ENCODE measurements at places on chromosomes 2 and 18.

DNA sequence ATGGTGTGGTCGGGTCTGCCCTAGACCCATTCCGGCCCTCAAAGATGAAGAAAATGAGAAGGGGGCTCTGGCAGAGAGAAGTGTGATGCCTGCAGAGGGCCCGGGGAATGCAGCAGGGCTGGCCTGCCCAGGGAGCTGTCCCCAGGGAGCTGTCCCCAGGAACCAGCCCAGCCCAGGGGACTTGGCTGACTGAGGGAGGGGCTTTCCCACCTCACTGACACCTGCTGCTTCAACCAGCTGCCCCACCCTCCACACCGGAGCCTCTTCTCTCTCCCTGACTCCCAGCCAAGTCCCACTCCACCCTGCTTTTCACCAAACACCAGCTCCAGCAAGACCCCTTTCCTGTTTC lies 111.2 kb downstream of the STPG4 start:
- DNase-seq: no peak

- DNase-seq: no peak
These were observed 6.1 kb downstream of the ADCY3 start for GRCh38 chr2:24913911-24914310.

DNA sequence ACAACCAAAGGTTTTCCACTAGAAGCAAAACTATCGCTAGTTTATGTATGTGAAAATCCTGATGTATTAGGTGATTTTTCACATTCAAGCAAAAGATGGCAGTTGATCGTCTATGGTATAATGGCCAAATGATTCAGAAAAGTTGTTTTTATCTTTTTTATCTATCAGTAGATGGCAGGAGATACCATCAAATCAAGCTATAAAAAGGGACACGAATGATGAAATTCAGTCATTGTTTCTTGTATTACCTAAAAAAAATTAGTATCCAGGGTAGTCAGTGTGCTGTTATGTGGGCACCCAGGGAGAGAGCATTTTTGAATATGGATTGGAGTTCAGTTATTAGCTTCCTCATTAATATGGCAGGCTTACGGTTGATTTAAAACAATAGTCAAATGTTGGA lies 22.9 kb upstream of the CAVIN2 start:
- DNase-seq: no peak

DNA sequence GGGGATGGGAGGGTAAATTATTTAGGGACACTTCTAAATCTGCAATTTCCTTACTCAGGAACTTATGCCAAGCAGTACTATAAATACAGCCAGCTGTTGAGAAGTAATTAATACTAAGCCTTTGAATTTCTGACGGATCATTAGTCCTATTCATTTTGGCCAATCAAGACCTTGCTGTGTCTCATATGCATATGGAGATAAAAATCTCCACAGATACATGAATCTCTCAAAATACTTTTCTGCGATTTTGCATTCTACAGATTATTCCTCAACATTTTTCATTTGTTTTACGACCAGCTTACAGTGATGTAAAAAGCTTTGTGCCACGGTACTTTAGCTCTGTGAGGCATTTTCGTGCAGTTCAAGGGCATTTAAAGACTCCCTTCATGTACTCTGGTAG lies 16.7 kb downstream of the LANCL1 start:
- no peak for DNase-seq

DNA sequence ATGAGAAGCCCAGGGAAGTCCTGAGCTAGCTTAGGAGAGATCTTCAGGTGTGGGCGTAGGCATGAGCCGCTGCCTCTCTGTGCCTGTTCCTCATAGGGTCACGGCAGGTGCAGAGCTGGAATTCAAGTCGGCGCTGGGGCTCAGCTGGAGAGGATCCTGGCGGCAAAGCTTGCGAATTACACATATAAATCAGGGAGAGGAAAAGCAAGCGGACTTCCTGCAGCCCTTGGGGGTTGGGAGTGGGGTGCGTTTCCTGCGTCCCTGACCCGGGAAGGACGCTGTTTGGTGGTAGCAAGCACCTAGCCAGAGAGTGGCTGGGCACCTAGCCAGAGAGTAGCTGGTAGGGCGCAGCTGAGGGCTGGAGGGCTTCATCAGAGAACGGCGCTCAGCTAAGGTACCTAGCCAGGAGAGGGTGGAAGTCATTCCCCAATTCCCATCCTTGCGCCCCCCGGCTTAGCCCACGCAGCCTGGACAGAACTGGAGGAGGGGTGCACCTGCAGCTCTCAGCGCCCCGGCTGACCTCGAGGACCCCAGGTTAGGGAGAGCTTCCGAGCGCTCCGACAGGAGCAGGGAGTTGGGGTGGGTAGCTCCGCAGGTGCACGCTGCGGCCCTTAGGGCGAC lies 459 bp upstream of the EFR3B start:
- DNase-seq: no peak

GRCh38 chr2:148813603-148814065 lies 61.4 kb upstream of the KIF5C start:
- peak; percentile 82 for DNase-seq

GRCh38 chr2:65452150-65452895 lies 19.9 kb upstream of the SPRED2 start:
- no peak for DNase-seq

DNA sequence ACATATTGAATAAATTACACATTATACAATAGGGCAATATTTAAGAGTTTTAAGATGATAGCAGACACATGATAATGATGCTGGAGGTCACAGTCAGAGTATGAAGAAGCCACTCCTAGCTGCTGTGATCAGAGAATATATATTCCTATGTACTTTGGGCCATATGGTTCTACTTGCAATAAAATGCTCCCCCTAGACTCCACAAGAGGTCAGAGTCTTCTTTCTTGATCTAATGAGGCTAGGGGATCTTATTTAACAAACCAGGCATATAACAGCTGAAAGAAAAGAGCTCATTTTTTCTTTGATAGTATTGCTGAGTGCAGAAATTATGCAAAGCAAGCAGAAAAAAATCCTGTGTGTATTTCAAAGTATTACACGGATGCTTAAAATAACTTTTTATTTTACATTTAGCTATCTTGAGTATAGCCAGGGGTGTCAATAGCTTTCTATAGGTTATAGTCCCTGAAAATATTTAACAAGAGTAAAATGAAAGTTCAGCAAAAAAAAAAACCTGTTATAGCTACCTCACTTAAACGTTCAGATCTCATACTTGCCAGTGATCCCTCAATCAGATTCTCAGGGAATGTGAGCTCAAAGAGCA lies 748.7 kb upstream of the CHAC2 start:
- DNase-seq: no peak

DNA sequence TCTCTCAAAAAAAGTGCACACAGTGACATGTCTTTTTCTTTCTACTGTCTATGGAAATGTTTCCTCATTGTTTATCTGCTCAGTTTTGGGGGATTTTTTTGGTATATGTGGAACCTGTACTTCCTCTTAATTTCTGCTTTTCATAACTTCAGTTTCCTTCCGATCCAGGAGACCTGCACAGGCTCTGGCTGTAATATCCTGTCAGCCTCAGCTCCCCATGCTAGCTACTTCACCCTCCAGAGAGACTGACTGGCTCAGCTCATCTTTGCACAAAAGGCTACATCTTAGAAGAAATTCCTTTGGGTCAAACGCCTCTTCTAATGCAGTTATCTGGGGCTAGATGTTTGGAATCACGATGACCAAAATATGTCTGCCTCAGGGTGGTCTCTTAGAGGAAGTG lies 378.4 kb downstream of the RND3 start:
- no peak for DNase-seq

DNA sequence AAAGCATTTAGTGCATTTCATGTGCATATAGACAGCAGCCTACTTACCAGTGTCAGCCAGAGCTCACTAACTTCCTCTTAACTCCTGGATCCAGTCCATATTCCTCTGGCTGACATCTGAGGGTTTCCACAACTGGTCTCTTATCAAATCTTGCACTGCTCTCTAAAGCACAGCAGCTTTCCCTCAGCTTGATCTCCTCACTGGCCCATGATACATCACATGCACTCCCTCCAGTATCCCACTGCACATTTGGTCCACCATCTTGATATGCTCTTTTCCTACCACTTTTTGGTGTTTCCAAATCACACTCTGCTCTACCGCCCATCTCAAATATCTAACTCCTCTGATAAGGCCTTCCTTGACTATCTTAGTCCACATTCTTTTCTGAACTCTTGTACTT lies 105.0 kb upstream of the ZFP36L2 start:
- DNase-seq: no peak

DNA sequence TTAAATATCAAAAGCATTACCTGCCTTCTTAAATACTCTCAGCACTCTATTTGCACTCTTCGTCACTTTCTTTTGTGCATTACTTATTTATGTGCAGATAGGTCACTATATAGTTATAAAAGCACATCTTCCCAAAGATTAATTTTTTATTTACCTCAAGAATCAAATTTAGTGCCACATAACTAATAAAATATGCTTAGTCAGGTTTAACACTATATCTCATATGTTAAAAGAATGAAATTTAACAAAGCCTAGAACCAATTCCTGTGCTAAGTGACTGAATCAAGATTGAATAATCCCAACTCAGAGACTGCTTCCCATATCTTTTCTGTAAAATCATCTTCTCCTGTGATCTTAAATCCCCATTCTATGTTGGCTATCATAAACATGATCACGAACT lies 957.5 kb upstream of the NXPH2 start:
- no peak for DNase-seq

DNA sequence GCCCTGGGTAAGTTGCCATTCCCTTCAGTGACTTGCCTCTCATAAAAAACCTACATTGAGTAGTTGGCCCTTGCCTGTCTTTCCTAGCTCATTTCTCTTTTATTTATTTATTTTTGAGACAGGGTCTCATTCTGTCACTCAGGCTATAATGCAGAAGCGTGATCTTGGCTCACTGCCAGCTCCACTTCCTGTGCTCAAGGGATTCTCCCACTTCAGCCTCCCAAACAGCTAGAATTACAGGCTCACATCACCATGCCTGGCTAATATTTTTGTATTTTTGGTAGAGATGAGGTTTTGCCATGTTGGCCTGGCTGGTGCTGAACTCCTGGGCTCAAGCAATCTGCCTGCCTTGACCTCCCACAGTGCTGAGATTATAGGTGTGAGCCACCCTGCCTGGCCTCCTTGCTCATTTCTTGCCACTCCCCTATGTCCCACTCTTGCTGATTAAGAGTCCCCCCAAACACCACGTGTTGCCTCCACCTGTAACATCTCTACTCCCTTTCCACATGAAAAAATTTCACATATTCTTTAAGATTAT lies 12.6 kb downstream of the EVA1A start:
- no peak for DNase-seq

GRCh38 chr18:72504866-72505265 lies 39.3 kb downstream of the CBLN2 start:
- no peak for DNase-seq

Measured in T-helper 2 cell treated with Interferon-gamma antibody and Interleukin-4, amounts not matched to agents 5 μg/mL and 100 μg/mL, for 36 hours (primary cell).